ENCODE measurements at places on chromosomes 11 and 22. TPM values are rescaled to one million over a fixed set of nuclear protein-coding genes. Genes with fewer than 3 reads are reported as not detected.

Gene SCN2B
- not detected for total RNA-seq

Gene SHANK2
- 0.13 TPM for total RNA-seq

DNA sequence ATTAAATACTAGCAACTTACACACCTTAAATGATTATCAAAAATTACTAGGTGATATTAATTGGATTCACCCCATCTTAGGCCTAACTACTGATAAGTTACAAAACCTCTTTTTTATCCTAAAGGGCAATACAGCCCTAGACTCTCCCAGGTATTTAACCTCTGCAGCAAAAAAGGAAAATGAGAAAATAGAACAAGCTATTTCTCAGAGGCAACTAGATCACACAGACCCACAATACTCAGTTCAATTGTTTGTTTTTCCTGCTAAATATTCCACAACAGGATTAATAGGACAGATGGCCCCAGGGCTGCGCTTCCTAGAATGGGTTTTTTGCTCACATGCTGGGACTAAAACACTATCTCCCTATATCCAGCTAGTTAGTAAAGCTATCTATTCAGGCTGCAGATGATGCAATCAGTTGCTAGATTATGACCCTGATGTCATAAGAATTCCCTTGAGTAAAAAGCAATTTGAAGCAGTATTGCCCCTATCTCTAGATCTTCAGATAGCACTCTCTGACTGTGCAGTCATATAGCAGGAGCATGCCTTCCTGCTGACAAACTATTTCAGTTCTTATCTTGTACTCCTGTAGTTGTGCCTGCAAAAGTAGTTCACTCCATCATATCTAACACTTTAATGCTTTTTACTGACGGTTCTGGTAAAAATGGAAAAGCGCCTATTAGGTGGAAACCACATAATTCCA is 1595.5 kb upstream of the TENM4 start:
- H3K36me3 ChIP-seq = no peaks in the 10 kb centered on the region
- peaks cover 2% of the 10 kb centered on the region for H3K27me3 ChIP-seq
- H3K4me3 ChIP-seq = no peak overlapping the region

Gene APOL4
- 0.13 TPM for total RNA-seq

GRCh38 chr11:8820401-8820800 is 90.6 kb upstream of the AKIP1 start:
- H3K4me3 ChIP-seq = no peak overlapping the region
- no peaks in the 10 kb centered on the region for H3K36me3 ChIP-seq
- no peak for DNase-seq
- no peaks in the 10 kb centered on the region for H3K27me3 ChIP-seq
- no peaks in the 10 kb centered on the region for H3K4me1 ChIP-seq
- no peak overlapping the region for H3K27ac ChIP-seq

Gene TLCD5
- total RNA-seq = 3.1 TPM

DNA sequence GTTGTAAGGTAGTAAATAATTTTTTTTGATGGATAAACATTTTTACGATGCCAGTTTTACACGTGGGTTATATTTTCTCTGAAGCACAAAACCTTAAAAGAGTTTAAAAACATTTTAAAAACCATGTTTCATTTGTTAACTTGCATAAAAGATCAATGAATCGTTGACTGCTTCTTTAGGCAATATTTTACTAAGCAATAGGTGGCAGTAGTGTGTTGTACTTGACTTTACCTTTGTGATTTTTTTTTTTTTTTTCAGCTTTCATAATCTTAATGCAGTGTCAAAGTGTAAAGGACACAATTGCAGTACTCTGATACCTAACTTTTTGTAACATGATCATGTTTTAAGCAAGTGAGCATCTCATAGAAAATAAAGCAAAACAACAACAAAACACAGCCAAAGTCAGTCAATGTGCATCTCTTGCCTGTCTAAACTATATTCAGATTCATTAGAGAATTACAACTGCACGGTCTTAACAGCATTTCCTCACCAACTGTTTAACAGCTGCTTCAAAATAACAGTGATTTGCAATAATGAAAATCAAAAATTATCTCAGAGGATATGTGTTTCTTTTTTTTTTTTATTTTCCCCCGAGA is 27.7 kb downstream of the DNAJC24 start:
- no peak for DNase-seq
- no peak overlapping the region for H3K4me3 ChIP-seq
- no peaks in the 10 kb centered on the region for H3K36me3 ChIP-seq

- H3K27me3 ChIP-seq = no peaks in the 10 kb centered on the region
- no peak overlapping the region for H3K27ac ChIP-seq
- H3K36me3 ChIP-seq = no peaks in the 10 kb centered on the region
- no peak overlapping the region for H3K4me3 ChIP-seq
These were observed 26.3 kb downstream of the SYTL2 start for GRCh38 chr11:85784480-85785265.

Gene CNTN5
- total RNA-seq = not detected

DNA sequence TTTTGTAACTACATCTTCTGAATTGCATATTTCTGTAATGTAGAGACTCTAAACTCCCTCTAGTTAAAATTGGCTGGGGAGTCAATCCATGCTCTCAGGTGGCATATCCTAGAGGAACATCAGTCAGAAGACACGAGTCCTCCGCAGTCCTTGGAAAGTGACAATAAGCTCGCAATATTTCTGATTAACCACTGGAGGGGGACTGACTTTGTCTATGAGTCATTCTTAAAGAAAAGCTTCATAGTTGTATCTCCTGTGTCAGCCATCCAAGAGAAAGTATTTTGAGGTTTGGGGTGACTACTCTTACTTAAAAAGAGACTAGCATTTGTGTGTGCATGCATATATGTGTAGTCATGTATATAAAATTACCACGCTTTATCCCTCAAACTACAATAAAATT is 60.2 kb downstream of the SLN start:
- H3K4me3 ChIP-seq = no peak overlapping the region
- no peak for DNase-seq
- H3K27ac ChIP-seq = no peak overlapping the region
- peaks cover 3% of the 10 kb centered on the region for H3K27me3 ChIP-seq
- no peaks in the 10 kb centered on the region for H3K36me3 ChIP-seq

DNA sequence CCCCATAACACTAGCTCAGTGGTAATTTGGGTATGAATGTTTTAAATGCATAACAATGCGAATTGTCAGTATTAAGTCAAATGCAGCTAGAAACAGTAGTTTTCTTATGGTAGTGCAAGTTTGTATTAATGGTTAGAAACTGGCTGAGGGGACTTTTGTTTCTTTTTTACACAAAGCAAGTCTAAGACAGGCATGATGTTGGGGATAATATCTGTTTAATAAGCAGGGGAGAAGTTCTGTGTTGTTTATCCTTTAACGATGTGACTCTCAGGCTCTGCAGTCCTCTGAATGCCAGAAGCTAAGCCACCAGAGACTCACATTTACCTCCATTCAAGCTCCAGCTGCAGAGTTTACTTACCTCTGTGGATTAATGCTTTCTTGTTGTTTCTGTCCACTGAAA is 67.8 kb downstream of the SYT9 start:
- H3K4me1 ChIP-seq = no peaks in the 10 kb centered on the region
- H3K4me3 ChIP-seq = no peak overlapping the region
- no peak for DNase-seq
- H3K36me3 ChIP-seq = no peaks in the 10 kb centered on the region

GRCh38 chr11:97934572-97935208 is 1086.1 kb upstream of the CNTN5 start:
- H3K4me3 ChIP-seq = no peak overlapping the region
- H3K36me3 ChIP-seq = no peaks in the 10 kb centered on the region
- no peak for DNase-seq
- no peaks in the 10 kb centered on the region for H3K4me1 ChIP-seq
- H3K27me3 ChIP-seq = no peaks in the 10 kb centered on the region

Gene PHF21B
- 0.08 TPM for total RNA-seq

Gene APOC3
- 1.2 TPM for total RNA-seq

DNA sequence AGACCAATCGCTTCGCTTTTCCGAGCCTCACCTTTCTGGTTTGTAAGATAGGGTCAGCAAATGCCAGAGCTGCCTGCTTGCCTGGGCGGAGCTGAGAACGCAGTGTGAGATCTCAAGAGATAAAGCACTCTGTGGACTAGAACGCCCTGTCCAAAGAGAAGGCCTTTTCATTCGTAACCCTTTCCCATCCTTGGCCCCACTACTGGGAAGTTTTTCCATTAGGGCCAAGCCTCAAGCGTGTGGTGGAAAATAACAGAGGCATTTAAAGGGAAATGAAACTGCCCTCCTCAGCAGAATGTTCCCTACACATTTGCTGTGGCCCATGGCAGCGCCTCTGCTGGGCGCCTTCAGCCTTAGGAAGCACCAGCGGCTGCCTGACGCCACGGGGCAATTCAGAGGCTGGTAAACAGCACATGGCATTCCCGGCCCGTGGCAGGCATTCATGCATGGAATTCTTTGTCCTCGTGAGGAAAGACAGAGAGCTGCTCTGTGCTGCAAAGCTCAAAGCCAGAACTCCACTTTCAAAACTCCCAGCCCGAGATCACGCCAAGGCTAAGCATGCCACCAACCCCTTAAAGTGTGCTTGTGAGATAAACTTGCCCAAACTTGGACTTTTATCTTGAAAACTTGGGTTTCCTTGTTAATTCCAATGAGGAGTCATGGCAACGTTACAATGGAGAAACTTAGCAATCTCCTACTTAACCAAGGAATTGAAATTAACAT is 38.1 kb downstream of the AHNAK start:
- H3K4me3 ChIP-seq = no peak overlapping the region
- H3K27me3 ChIP-seq = peaks cover 2% of the 10 kb centered on the region
- no peaks in the 10 kb centered on the region for H3K4me1 ChIP-seq
- no peak for DNase-seq

DNA sequence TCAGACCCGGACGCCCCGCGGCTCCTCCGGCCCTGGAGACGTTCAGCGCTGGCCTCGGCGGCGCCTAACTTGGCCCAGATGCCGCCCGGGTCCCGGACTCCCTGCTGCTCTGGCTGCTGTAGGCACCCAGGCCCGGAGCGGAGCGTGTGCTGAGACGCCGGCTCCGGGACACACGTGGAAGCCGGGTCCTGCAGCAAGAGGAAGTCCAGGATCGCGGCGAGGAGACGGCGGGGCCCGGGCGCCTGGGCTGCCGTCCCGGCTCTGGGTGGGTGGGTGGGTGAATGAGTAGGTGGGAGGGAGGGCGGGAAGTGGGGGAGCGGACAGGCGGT is 223 bp downstream of the WT1 start:
- peaks cover 20% of the 10 kb centered on the region for H3K27me3 ChIP-seq
- H3K36me3 ChIP-seq = no peaks in the 10 kb centered on the region
- DNase-seq = no peak
- no peak overlapping the region for H3K27ac ChIP-seq
- no peaks in the 10 kb centered on the region for H3K4me1 ChIP-seq

- H3K4me3 ChIP-seq = no peak overlapping the region
- no peaks in the 10 kb centered on the region for H3K4me1 ChIP-seq
- H3K36me3 ChIP-seq = no peaks in the 10 kb centered on the region
- no peak overlapping the region for H3K27ac ChIP-seq
- H3K27me3 ChIP-seq = no peaks in the 10 kb centered on the region
These were observed 976.3 kb upstream of the FAT3 start for GRCh38 chr11:91248199-91248807.

- no peak overlapping the region for H3K27ac ChIP-seq
- DNase-seq = no peak
- H3K27me3 ChIP-seq = peaks cover 2% of the 10 kb centered on the region
- H3K4me3 ChIP-seq = no peak overlapping the region
- no peaks in the 10 kb centered on the region for H3K36me3 ChIP-seq
- no peaks in the 10 kb centered on the region for H3K4me1 ChIP-seq
These were observed 13.4 kb upstream of the TPCN2 start for GRCh38 chr11:69035150-69035945.

- peak overlapping the region; percentile 91 for H3K27ac ChIP-seq
- peak overlapping the region; percentile 94 for H3K4me3 ChIP-seq
- H3K36me3 ChIP-seq = no peaks in the 10 kb centered on the region
- DNase-seq = no peak
- H3K27me3 ChIP-seq = no peaks in the 10 kb centered on the region
These were observed 1.7 kb upstream of the TXNRD2 start for GRCh38 chr22:19943082-19944026.

DNA sequence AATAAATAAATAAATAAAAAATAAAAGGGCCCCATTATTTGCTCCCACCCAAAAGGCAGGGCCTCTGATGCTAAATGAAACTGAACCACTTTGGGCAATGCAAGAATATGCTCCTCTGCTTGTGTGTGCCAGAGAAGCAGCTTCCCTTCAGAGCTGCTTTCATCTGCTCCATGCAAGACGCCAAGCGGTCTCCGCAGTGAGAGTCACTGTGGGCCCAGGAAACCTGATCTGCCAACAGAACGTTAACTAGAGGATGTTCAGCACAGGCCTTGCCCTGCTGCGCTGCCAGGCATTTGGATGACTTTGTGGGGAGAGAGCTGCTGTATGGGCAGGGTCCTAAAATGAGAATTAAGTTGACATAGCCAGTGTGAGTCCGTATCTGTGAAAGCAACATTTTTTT is 43.7 kb upstream of the APOA1 start:
- H3K27me3 ChIP-seq = no peaks in the 10 kb centered on the region
- no peaks in the 10 kb centered on the region for H3K4me1 ChIP-seq
- no peak for DNase-seq
- no peaks in the 10 kb centered on the region for H3K36me3 ChIP-seq
- no peak overlapping the region for H3K4me3 ChIP-seq

DNA sequence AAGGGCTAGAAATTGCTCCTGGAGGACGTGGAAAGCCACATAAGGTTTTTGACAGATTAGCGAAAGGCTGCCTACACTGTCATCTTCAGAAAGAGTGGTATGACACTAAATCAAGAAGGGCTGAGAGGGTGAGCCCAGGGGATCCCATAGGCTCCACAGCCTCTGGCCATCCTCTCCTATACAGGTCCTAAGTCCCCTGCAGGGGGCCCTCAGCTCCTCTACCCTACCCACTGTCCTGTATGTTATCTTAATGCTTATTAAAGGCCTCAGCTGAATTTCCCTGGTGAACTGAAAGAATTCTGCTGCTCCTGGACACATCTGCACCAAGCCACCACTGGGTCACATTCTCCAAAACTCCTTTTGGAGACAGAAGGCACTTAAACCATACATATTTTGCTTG is 7.9 kb downstream of the KLHL22 start:
- DNase-seq = no peak
- H3K4me1 ChIP-seq = no peaks in the 10 kb centered on the region
- H3K36me3 ChIP-seq = no peaks in the 10 kb centered on the region
- H3K4me3 ChIP-seq = no peak overlapping the region
- no peak overlapping the region for H3K27ac ChIP-seq

Measured in GM12878 (cell line).